ENCODE measurements at places on chromosomes 1 and 21.
A peak's percentile ranks its signal among the peaks of the same experiment; 100 is the strongest.

DNA sequence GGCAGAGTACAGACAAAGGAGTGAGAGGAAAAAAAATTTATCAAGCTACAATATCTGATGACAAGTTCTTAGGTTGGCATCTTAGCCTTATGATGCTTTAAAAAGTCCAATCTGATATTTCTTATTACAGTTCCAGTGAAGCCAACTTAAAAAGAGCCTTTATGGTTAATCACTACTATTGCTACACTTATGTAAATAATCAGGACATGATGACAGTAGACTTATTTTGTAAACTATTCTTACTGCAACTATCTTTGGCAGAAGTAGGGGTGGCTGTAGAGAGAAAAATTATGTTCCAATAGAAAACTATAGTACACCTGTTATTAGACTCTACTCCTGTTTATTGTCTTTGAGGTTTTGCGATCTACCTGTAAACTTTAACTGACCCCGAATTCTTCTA is 25.8 kb upstream of the NUF2 start:
- no peak for DNase-seq

- peak; percentile 87 for DNase-seq
Observed at GRCh38 chr1:110338309-110338885, 780 bp upstream of the RBM15 start.

DNA sequence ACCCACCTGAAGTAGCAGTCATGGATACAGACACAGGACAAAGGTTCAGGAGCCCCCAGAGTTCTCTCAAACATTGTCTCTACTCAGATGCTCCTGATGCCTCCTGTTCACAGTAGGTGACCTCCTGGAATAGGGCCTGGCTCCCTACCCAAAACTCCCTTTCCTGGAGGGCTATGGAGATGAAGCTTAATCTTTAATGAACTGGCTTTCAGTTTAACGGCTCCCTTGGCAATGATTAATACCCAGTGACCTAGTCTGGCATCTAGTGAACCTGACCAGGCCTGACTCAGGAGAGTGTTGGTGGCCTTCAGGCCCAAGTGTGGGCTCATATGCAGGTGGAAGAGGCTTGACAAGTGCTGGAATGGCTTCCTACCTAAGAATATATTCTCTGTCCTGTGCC is 65.2 kb upstream of the TRABD2B start:
- no peak for DNase-seq

GRCh38 chr1:27622828-27623227 is 12.2 kb downstream of the FGR start:
- no peak for DNase-seq

DNA sequence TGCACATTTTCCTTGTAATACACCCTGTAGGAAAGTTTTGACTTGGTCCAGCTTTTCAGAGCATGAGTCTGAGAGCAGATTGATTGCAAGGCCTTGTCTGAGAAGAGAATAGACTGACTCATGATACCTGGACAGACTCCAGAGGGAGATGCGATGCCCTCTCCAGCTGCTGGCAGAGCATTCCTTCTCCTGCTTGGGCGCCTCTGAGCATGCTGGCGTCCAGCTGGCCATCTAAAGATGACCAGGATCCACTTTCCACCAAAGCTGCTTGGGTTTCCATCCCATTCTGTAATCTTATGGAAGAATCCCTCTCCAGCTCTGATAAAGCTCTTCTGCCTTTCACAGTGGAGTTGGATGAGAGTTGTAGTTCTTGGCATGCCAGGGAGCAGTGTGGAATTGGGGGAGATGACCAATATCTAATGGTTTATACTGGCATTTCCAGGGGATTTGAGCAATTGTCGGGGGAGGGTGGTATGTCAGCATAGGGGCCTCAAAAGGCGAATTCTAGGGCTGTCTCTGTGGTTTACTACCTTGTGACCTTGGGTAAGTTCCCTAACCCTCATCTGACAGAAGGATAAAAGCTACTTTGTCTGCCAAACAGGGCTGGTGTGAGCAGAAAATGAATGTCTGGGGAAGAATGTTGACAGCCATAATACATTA is 19.5 kb downstream of the SZRD1 start:
- DNase-seq, result no peak

Measured in NCI-H1105 (cell line).